ENCODE measurements at places on chromosomes 16 and 17. TPM values are rescaled to one million over a fixed set of nuclear protein-coding genes. Genes with fewer than 3 reads are reported as not detected.

Gene SLC6A2
- total RNA-seq = not detected

Gene CHP2
- not detected for total RNA-seq

Gene ABCA6
- 0.23 TPM for total RNA-seq

Gene CCDC92B
- 0.15 TPM for total RNA-seq

Gene KRTAP9-4
- not detected for total RNA-seq

Gene ARL4D
- total RNA-seq = 20.0 TPM
